Cardiac fibroblast (primary cell): ENCODE measurements at places on chromosomes 13 and 19.

- peak; percentile 31 for DNase-seq
Observed at GRCh38 chr13:103288114-103288513, 221.9 kb upstream of the SLC10A2 start.

DNA sequence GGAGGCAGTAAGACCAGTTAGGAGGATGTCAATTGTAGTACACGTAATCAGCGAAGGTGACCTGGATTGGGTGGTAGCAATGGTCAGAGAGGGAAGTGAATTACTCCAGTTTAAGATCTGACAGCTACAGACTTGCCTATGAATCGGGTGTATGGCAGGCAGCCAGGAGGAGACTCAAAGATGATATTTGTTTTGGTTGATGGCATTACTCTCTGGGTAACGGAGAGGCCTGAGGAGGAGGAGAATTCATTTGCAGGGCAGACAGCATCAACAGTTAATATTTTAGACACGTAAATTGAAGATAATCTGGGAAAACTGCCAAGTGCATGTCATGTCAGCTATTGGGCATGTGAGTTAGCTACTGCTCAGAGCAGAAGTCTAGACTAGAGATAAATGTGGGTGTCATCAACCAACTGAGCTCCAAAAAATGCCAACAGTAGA is 109.2 kb downstream of the SGCG start:
- DNase-seq, result peak; percentile 81

DNA sequence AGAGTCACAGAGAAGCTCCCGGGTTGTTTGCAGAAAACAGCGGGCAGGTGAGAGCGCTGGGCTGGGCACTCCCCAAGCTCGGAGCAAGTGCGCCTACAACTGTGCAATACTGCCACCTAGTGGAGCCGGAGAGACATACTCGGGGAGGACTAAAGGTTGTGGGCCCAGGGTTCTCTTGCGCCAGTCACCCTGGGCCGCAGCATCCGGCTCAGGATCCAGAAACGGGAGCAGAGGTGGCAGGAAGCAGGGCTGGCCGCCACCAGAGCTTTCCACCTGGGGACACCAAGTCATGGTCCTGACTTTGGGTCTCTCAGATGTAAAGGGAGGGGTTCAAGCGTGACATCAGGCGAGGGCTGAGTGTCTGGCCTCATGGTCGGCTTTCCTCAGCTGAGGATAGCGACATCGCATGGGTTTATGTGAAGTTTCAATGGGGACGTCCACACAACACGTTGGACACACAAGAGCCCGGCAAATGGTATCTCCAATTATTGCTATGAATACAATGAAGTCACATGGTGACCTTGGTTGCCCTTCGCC is 11.2 kb upstream of the KLK4 start:
- DNase-seq, result peak; percentile 80

GRCh38 chr19:15374796-15375440 is 4.7 kb downstream of the AKAP8 start:
- no peak for DNase-seq

DNA sequence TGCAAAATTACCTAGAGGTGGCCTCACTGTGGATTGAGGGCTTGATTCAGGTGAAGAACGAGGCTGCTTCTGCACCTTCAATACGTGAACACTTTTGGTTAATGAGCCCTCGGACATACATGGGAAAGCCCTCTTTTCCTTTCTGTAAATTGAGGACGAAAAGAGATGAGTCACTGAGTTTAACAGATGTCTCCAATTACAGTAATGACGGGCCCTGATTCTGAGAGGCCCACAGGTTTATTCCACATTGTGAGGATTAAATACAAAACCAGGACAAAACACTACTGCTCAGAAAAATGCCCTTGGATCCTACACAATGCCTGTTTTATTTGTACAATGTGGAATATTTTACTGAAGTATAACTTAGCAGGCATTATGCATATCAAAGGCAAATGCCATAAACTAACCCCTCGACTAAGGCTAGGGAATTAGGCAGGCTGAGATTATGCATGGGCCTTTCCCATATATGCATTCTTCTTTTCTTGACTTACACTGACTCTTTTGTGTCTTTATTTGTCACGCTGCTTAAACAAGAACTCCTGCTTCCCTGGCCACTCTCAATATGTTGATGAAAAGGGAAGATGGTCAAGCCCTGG is 819.9 kb downstream of the OLFM4 start:
- DNase-seq, result no peak

- peak; percentile 94 for DNase-seq
Observed at GRCh38 chr13:30421093-30422053, 920 bp upstream of the UBE2L5 start.

DNA sequence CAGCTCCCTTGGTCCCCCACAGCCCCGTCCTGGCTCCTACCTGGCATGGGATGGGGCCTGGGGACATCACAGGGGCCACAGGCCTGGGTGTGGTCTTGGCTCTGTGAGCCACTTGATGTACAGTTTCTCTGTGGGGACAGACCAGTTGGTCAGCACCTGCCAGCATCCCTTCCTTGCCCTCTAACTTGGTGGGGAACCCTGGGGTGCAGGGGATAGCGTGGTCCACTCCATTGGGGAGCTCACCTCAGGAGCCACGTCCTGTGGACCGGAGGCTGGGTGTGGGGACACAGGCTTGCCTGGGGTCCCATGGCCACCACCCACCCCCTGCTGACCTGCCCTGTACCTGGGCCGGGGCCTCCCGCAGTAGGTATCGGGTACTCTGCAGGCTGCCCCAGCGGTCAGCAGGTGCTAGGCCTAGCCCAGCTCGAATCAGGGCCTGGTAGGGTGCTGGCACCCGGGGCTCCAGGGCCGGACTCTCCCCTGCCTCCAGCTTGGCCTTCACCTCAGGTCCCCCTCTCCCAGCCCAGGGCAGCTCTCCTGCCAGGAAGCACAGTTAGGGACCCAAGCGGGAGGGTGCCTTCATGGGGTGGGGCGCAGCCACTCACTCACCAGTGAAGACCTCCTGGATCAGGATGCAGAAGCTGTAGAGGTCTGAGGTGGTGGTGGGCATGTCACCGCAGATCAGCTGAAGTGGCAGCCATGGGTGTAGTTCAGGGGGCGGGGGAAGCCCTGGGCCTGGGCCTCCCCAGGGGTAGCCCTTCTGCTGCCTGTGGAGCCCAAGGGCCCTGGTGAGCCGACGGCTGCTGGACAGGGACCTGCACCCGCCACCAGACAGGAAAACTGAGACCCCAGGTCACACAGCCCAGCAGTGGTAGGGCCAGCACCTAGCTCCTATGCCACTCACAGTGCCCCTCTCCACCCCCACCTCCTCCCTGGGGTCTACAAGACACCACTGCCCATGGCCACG is 14.9 kb downstream of the ARHGAP33 start:
- DNase-seq, result no peak

DNA sequence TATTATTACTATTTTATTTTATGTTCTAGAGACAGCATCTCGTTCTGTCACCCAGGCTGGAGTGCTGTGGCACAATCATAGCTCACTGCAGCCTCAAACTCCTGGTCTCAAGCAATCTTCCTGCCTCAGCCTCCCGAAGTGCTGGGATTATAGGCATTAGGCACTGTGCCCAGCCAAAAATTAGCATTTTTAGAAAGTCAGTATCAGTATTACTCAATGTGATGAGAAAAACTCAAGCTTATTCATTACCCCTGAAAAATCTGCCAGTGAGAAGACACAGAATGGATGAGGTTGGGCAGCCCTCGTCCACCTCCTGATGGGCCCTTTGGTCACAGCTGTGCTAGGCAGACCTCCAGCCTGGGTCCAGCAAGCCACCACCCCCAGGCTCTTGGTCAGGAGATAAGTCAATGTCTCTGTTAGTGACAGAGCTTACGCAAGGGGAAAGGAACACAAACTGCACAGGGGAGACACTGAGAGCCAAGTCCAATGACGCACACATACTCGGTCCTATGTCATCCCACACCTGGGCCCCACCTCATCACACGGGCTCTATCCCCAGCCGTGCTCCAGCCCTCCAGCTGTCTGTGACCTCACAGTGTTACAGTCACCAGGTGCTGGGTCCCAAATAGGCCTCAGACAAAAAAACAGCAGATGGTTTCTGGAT is 19.8 kb downstream of the PEPD start:
- DNase-seq, result no peak

DNA sequence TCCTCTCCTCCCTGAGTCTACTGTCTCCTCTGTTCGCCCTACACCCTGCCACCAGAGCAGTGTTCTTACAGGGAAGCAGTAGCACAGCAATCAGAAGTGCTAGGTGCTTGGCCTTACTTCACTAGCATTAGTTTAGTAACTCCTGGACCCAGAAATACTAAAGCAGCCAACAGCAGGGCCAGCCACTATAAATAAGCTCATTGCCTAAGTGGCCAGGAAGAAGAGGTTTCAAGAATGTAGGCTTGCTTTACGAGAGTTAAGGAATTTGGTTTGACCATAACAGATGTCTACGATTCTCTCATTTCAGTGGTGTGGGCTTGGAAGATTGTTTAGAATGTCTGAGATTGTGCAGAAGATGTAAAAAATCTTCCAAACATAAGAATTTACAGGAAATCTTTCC is 103.3 kb downstream of the ZAR1L start:
- DNase-seq, result peak; percentile 81

DNA sequence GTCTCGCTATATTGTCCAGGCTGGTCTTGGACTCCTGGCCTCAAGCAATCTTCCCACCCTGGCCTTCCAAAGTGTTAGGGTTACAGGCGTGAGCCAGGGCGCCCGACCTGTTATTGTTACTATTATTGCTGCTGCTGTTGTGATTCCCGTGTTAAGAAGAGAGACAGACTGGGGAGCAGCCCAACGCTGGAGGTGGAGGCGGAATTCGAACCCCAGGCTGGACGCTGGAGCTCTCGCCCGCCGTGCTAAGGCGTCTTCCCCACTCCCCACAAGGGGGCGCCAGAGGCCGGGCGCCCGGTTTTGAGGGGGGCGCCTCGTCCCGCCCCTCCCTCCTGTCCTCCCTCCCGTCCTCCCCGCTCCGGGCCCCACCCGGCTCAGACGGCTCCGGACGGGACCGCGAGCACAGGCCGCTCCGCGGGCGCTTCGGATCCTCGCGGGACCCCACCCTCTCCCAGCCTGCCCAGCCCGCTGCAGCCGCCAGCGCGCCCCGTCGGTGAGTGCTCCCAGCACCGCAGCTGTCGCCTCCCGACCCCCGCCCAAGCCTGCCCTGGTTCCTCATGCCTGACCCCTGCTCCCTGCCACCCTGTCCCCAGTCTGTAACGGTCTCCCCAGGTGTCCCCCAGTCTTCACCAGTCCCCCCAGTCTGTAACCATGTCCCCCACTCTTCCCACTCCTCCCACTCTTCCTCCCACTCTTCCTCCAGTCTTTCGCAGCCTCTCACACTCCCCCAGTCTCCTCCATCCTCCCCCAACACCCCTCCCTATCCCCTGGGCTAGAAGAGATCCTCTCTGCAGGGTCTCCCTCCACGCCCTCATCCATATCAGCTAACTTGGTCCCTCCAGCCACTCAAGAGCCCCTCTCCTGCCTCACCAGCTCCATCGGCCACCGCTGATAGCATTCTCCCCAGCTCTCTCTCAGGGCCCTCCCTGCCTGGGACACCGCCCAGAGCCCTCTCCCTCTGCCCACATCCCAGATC is at the start of gene EHD2:
Gene EHD2 (plus strand): TSS at position 377 of the 976 bp plus-strand sequence. CDS start 3,191 bp downstream, outside the sequence.
- DNase-seq, result peak; percentile 89
